Substantia nigra (tissue), 51 donors: ENCODE measurements at places on chromosomes 7 and 10.

DNA sequence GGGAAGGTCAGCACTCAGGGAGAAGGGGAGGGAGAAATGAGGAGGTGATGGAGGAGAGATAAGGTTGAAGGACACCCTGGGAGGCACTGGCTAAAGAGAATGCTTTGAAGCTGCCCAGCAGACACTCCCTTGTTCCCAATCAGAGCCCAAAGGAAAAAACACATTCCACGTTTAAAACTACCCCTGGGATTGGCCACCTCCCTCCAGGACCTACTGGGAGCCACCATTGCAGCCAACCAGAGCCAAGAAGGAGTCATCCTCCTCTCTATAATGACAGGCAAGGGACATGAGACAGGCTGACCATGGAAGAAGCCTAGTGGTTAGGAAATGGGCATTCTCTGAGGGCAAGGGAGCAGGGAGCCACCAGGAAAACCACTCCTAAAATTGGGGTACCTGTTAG is 43.8 kb downstream of the MYO1G start:
- DNase-seq: no peak

DNA sequence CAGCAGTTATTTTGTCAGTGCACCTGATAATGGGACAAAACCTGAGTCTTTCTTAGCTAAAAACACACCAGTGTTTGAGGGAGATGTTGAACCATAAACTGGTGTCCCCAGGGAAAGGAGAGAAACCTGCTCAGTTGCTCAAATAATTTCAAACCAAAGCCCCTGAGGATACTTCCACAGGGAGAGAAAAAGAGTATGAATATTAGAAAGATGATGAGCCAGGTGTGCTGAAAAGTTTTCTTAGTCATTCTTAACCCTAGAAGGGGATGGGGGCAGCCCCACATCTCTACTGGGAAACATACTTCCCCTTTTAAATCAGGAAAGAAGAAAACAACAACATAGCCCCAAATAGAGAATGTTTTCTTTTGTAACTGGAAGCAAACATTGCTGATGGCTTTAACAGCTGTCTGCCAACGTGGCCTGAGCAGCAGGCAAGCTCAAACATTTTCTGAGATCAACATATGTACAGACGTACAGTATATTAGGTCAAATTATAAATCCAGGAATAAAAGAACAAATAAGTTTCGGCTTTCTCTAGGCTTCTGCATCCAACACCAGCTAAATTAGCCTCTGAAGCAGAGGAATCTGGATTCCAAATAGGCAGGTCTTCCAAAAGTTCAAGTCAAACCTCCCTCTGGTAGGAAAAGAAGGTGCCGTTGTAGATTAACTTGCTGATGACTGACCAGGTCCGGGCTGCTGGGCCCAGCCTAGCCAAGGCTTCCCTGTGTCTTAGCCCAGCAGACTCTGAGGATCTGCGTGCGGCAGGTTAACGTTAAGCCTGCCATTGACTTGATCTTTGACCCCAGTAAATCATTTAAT is 30.5 kb upstream of the FBXW4 start:
- no peak for DNase-seq

DNA sequence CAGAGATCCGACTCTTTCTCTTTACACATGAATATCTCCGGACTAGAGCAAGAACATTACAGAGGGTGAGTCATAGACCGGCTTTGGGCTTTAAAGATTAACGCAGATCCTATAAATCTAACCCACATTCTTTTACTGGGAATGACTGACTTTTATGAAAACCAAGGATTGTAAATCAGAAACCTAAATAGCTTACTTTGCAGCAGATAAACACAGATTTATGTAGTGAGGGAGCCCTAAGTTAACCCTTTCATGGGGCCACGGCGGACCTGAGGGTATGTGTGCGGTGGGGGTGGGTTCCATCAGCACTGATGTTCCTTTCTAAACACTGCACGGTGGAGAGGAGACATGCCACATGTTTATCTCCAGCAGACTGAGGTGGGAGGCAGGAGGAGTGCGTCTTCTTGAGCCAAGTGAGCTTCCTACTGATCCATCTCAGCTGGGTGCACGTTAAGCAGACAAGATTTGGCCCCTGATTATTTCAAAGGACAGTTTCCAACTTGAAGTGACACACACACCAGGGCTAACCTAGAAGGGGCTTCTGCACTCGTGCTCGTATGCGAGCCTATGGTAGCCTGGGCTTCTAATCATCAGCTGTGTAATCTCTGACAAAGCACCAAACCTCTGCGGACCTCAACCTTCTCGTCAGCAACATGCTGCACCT is 127.6 kb downstream of the WDR11 start:
- DNase-seq: no peak

DNA sequence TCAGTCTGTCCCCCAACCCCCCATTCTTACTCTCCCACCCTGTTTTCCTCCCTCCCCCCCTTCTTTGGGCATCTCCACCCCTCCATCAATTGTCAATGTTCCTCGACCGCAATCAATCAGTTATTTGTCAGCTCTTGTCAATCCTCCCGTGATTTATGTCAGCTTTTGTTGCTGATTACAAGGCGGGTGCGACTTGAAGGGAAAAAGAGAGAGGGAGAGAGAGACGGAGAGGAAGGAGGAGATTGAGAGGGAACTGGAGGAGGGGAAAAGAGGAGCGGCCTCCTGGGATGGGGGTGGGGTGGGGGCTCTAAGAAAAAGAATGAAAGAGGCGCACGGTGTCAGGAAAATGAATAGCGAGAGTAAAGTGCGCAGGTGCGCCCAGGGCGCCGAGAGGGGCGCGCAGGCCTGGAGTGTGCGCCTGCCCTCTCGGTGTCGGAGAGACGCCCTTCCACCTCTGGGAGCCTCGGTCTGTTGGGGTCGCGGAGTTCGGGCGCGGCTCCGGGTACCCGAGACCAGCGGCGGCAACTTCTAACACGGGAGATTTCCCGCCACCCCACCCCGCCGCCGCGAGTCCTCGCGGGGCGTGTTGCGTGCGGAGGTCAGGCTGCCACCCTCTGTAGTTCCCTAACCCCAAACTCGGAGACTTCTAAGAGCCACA is 1.1 kb upstream of the ZNF503 start:
- DNase-seq: no peak

- DNase-seq: no peak
Observed at GRCh38 chr10:116538456-116538855, 7.3 kb upstream of the PNLIP start.

- DNase-seq: no peak
Observed at GRCh38 chr10:7491230-7491629, 80.4 kb upstream of the SFMBT2 start.

- DNase-seq: no peak
Observed at GRCh38 chr7:98788966-98789365, 80.8 kb downstream of the TMEM130 start.

GRCh38 chr10:127344346-127344745 is 148.0 kb upstream of the INSYN2A start:
- no peak for DNase-seq

DNA sequence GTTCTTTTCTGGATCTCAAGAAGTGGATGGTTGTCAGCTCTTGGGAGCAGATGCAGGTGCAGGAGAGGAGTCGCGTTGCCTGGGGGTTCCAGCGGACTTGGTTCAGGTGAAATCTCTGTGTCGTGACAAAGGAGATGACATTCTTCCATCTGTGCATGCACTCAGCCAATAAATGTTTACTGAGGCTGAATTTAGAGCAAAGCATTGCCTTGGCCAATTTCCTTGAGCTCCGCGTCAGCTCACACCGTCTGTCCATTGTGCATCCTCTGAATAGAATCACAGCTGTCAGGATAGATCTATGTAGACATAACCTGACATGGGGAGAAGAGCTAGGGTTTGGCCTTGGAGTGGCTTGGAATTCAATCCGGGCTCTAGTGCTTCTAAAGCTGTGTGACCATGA is 343.7 kb downstream of the GLRX3 start:
- no peak for DNase-seq

- no peak for DNase-seq
Observed at GRCh38 chr7:109930049-109930448, 1160.9 kb upstream of the LRRN3 start.

DNA sequence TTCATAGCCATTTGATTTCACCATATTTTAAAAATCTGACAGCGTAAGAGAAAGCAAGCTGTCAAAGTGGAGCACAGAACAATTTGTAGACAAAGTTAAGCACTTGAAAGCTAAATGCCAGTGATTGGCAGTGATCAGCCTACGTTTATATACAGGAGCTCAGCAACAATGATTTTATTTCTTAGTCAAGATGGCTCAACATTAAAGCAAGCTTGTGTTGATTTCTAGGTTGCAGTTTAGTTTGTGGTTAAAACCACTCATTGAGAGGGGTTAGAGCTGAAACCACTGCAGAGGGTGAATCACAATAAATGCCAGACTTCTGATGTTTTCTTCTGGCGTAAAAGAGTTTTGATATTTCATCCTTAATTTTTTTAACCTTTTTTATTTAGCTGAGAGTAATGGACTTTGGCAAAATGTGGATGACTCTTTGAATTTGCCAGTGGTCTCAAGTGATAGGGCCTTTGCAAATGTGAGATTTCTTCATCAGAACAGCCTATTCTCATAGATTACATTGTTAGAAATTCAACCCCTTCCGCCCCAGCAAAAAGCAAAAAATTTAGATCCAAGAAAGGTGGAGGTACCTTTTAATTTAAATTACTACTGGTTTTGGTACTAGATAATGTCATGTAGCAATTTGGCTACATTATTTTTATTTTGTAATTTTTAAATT is 73.8 kb downstream of the SHOC2 start:
- no peak for DNase-seq

DNA sequence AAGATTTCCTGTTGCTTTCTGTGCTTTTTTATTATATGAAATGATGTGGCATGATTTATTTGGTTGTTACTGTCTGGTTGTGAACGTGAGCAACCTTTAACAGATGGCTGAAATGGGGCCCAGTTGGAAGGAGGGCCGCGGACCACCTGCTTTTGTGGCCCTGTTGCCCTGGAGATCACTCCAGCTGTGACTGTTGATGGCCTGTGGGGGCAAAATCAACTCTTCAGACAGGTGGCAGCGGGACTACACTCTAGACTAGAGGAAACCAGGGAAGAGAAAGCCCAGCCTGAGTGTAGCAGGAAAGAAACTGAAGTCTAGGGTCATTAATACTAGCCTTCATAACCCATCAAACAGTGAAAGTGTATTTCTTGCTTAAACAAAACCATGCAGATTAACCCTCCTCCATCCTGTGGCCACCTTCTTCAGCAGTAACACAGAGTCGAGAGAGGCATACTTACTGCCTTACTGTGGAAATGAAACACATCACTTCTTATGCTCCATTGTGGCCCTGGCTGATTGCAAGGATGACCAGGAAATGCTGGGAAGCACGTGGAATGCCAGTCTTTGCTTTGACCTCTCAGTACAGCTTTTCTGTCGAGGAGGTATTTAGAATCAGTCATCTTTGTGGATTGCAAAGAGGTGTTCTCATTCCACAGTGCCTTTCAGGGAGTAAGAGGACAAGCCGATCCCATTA is 80.5 kb downstream of the CCNY start:
- DNase-seq: no peak

DNA sequence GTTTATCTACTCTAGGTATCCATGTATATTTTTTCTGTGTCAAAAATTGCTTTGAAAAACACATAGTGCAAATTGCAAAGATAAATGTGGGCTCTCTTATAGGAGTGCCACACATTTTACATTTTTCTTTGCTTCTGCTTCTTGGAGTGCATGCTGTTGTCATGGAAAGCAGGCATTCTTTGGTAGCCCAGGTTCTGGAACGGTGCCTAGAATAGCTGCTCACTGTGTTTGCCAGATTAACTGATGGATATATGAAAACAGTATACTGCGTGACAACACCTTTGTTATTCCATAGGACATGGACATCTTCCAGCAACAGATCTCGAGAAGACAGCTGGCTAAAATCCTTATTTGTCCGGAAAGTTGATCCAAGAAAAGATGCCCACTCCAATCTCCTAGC is 13.4 kb downstream of the NIPSNAP2 start:
- DNase-seq: no peak

GRCh38 chr7:51160990-51161615 is 155.5 kb downstream of the COBL start:
- peak; percentile 28 for DNase-seq

DNA sequence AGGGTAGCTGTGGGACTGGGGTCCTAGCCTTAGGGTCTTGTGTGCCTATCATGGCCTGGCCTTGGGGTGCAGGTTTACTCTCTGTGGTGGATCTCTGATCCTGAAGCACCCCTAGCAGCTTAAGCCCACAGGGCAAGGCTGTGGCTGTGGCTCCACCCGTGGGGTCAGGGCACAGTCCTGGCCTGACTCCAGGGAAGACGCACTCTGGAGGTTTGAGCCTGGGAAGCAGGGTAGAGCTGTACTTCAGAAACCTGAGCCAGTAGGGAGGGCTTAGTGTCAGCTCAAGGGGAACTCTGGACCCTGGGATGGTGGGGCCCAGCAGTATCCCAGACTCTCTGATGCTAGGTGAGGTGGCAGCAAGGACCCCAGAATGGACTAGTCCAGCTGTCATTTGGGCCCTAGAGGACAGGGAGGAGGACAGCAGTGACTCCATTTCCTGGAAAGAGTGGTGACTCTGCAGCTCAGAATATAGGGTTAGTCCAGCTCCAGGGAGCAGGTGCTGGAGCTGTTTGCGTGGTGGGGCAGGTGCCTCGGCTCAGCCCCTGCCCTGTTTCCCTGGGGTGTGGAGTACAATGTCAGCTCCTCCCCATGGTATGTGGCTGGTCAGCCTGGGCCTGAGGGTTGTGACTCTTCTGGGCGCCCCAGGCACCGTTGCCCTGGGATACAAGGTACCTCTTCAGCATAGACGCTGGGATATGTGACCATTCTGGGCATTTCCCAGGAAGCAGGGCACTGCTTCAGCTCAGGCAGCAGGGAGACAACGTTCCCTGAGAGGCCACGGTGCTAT is 15.8 kb downstream of the GTPBP4 start:
- DNase-seq: no peak

DNA sequence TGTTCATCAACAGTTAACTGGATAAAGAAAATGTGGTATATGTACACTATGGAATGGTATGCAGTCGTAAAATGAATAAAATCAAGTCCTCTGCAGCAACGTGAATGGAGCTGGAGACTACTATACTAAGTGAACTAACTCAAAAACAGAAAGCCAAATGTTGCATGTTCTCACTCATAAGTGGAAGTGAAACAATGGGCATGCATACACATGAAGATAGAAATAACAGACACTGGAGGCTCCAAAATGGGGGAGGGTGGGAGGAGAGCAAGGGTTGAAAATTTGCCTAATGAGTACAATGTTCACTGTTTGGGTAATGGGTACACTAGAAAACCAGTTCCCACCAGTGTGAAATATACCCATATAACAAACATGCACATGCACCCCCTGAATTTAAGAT is 179.5 kb downstream of the ZWINT start:
- no peak for DNase-seq

GRCh38 chr10:117541405-117541908 is 1.1 kb upstream of the EMX2 start:
- DNase-seq: no peak

DNA sequence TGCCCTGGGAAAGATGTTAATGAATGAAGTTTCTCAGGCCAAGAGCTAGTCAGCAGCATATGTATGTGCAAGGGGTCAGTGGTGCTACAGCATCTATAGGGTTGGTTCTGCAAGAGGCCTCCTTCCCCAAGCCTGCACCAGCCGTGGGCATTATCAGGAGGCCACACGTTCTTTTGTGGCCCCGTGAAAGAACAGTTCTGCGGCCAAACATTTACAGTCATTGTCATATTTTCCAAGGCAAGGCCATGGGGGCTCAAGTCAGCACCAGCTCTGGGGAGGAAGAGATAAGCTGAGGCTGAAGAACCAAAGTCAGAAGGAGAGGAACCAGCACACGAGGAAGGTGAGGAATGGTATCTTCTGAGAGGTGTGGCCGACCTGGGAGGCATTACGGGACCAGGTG is 54.4 kb upstream of the TMEM72 start:
- no peak for DNase-seq

- DNase-seq: no peak
Observed at GRCh38 chr10:101566333-101567164, 21.5 kb downstream of the POLL start.

- no peak for DNase-seq
Observed at GRCh38 chr7:3510101-3511020, 209.3 kb downstream of the SDK1 start.

- no peak for DNase-seq
Observed at GRCh38 chr7:124796771-124797170, 31.2 kb upstream of the GPR37 start.
